ENCODE measurements at places on chromosomes 7 and 10.
A peak's percentile ranks its signal among the peaks of the same experiment; 100 is the strongest.

DNA sequence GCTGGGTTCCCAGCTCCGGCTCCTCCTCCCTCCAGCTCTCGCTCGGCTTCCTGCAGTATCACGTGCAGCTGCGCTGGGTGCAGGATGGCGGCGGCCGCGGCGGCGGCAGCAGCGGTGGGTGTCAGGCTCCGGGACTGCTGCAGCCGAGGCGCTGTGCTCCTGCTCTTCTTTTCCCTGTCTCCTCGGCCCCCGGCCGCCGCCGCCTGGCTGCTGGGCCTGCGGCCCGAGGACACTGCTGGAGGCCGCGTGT lies at the start of gene CNNM1:
TSS of gene CNNM1 (plus strand) at position 53 of the 250 bp plus-strand sequence. CDS start at position 85, 32 bp downstream.
- no peak for DNase-seq

GRCh38 chr10:80356989-80357850 lies 639 bp downstream of the DYDC2 start:
- DNase-seq, result peak; percentile 60

- DNase-seq, result no peak
These were observed 129.1 kb upstream of the PPP1R3A start for GRCh38 chr7:114047889-114048288.

DNA sequence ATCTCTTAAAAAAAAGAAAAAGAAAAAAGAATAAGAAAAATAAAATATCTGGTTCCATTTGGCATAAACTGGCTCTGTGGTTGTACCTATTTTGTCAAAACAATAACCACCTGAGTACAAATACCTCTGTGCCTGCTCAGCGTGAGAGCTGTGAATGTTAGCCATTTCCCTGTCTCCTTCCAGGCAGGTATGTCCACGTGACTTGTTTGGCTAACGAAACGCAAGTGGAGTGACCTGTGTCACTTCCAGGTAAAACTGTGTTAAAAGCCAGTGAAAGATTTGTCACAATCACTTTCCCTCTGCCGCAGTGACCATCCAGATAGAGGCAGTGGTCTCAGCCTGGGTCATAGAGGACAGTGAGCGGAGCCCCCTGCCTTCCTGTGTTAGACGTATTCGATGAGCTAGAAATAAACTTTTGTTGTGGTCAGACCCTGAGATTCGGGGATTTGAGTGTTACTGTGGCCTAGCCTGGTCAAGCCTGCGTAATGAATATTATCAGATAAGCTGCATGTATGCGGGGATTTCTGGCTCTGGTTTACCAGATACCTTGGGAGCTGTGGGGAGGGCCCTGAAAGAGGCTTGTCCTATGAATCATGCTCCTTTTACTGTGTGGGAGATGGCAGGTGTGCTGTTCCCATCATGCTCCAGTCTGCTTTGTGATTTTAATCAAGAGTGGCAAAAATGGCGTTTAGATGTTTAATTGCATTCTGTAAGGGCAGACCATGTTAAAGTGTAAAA lies 3.8 kb downstream of the PTER start:
- DNase-seq, result peak; percentile 78

DNA sequence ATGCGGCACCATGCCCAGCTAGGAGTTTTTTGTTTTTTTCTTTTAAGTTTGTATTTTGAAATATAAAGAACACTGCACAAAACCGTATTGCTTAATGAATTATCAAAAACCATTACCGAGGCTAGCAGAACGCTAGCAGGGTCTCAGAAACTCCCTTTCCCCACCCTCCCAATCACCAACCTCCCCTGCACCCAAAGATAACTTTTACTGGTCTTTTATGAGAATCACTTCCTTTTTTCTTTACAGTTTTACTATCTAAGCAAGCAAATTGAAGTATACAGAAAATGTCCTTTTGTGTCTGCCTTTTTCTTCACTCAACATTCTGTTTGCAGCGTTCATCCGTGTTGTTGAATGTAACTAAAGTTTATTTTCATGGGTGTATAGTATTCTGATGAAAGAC lies 13.4 kb downstream of the HIP1 start:
- no peak for DNase-seq

- DNase-seq, result no peak
These were observed 21.6 kb downstream of the SFTPD start for GRCh38 chr10:79927111-79927828.

DNA sequence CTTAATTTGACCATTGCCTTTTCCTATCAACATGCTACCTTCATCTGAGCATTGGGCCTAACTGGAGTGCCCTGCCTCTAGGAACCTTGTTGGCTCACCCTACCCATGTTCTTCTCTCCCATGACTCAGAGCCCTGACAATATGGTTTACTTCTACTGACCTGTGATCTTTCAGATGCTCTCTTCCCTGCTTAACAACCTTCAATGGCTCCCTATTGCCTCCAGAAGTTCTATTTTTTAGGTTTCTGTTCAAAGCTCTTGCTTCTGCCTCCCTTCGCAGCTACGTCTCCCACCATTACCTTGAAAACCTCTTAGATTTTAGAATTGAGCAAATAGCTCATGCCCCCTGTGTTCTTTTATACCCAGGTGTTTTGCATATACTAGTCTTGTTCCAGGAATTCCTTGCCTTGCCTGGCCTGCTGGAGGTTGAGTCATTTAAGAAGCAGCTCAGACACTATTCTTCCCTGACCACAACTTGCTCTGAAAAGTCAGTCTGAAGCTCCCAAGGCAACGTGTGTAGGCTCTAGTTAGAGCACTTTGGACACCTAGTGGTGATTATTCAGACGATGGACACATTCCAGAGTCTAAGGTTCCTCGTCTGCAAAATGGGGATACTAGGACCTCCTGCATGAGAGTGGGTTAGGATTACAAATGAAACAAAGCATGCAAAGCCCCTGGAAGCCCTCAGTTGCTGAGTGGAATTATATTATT lies 64.4 kb upstream of the EMX2 start:
- peak; percentile 50 for DNase-seq

DNA sequence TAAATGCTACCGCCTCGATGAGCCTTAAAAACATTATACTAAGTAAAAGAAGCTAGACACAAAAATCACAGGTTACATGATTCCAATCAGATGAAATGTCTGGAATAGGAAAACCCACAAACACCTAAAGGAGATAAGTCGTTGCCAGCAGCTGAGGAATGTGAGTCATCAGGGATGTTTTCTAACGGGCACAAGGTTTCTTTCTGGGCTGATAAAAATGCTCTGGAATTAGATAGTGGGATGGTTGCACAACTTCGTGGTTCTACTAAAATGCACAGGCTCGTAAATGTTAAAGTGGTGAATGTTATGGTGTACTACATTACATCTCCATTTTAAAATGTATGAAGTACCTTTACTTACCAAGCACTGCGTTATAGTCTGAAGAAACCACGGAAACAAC lies 9.7 kb downstream of the ABLIM1 start:
- peak; percentile 58 for DNase-seq

- DNase-seq, result no peak
These were observed 15.4 kb downstream of the PRF1 start for GRCh38 chr10:70587045-70587658.

GRCh38 chr10:69407621-69408301 lies 9.0 kb downstream of the TACR2 start:
- no peak for DNase-seq

DNA sequence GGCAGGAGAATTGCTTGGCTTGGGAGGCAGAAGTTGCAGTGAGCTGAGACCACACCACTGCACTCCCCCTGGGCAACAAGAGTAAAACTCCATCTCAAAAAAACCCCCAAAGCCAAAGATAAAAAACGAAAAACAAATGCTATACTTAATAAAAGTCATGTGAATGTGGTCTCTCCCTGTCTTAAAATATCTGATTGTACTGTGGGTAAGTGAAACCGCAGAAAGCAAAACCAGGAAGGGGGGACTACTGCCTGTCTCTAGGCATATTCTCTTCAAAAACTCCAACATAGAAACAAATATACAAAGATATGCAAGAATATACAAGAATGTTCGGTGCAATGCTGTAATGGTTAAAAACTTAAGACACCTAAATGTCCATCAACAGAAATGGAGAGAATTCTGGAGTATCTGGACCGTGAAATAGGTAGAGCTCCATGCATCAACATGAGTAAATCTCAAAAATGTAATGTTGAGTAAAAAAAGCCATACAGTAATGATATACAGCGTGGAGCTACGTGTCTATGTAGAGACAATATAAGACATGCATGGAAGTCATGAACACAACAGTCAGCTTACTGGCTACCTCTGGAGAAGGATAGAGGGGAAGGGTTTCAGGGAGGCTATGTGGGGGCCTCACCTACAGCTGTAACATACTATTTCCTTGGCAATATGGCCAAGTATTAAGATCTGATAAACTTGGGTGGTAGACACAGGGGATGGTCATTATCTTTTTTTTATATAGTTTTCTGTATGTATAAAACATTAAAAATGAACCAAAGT lies 2.1 kb downstream of the ZNF394 start:
- DNase-seq, result no peak

GRCh38 chr10:101894742-101895141 lies 51.1 kb upstream of the KCNIP2 start:
- no peak for DNase-seq

DNA sequence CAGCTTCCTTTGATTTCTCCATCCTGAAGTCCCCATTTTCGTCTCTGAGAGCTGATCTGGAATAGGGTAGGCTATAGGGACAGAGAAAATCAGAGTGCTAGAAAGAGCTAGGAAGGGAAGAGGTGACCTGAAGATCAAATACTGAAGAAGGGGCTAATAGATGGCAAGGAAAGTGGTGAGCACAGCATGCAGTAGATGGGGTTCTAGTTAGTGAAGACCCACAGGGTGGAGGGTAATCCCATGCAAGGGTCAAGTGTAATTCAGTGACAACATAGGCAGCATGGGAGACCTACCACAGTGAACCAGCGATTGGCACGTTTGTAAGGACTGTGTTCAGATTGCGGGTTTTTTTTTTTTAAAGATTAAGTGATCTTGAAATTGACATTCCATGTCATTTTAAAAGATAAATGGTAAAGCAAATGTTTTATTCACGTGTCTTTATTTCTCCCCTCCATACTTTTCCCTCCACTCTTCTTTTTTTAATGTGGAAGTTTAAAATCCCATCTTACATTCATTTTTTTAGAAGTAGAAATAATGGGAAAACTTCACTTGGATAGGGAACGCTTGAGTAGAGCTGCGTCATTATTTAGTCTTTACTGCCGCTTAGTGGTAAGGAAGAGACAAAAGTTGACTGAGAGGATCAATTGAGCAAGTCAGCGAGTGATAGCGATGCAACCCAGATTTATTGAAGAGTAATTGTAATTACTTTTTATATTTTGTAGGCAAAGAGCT lies 21.0 kb upstream of the ABI1 start:
- DNase-seq, result peak; percentile 77

GRCh38 chr10:90047243-90047729 lies 345.9 kb downstream of the KIF20B start:
- no peak for DNase-seq

DNA sequence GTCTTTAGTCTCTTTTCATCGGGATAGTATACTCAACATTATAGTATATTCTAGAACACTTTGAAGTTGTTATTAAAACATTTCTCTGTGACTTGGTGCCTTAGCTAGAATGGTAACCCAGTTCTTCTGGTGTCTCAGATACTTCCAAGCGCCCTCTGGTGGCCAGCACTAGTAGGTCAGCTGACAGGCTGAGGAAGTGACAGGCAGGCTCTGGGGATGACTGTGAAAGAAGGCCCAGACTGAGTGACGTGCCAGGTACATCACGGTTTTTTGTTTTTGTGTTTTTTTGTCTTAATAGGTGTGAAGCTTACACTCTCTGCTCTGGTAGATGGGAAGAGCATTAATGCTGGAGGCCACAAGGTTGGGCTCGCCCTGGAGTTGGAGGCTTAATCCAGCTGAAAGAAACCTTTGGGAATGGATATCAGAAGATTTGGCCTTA lies 5.1 kb downstream of the COMTD1 start:
- DNase-seq, result peak; percentile 72
